Choroid plexus epithelial cell (primary cell): ENCODE measurements at places on chromosomes 11 and 22.

DNA sequence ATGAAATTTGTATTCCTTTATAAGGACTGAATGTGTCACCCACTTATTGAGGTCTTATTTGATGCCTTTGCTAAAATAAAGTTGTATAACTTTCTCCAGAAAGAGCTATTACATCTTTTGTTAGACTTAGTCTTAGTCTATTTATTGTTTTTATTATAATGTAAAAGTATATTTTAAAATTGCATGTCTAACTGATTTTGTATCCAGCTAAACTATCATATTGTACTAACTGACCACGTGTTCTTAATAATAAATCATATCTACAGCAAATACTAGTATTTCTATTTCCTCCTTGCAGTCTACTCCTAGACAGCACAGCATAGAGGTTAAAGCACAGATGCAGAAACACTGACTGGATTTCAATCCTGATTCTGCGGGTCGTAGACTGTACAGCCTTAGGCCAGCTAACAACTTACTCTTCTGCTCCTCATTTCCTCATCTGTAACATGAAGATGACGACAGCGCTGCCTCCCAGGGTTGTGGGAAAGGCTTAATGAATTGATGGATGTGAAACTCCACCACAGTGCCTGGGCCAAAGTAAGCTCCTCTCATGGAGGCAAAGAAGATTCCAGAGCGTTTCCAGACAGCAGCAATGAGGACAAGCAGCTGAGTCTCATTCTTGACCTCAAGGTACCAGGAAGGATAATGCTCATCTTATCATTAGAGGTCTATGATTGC, 13.2 kb downstream of the IFITM10 start:
- no peak for DNase-seq

GRCh38 chr11:12140186-12140793, 29.9 kb downstream of the MICAL2 start:
- DNase-seq: no peak

DNA sequence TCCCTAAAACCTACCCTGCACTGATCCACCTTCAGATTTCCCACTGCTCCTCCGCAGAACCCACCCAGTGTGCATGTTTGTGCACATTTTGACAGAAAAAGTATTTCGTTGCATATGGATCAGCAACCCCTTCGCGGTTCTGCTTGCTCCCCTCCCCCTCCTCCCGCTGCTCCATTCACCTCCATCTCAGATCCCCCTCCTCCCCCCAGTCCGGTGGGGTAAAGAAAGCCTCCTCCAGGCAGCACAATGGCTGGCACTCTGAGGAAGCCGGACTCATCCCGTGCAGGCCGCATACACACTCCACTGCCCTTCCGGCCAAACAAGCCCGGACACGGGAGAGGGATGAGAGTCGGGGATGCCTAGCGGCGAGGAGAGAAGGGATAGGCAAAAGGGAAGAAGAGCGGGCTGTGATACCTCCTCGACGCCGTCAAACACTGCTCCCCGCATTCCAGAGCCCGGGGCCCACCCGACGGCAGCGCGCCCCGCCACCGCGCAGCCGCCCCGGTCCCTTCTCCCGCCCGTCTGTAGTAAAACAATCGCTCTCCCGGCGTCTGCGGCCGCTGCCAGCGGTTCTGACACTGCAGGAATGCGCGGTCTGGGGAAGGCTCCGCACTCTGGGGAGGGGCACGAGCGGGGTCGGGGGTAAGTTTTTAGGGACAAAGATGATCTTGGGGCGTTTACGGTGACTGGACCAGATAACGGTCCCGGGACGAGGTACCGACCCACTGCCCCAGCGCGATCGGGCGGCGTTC, 915 bp downstream of the FEZ1 start:
- peak; percentile 26 for DNase-seq

DNA sequence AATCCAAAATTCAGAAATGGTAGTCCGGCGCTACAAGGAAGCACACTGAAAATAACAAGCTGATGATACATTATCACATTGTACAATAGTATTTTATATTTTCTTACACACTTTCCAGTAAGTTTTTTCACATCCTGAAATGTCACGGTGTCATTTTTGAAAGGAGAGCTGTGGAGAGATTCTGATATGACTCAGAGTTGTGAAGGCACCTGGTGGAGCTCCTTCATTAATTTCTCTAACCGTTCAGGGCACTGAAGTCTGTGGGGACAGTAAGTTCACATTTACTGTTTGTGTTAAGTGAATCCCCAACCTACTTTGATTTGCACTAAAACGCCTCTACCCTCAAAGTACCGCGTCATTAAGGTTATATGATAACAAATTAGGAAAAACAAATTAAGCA, 13.3 kb downstream of the LDHAL6A start:
- DNase-seq: no peak

- no peak for DNase-seq
Observed at GRCh38 chr11:117959438-117960149, 26.6 kb upstream of the IL10RA start.

DNA sequence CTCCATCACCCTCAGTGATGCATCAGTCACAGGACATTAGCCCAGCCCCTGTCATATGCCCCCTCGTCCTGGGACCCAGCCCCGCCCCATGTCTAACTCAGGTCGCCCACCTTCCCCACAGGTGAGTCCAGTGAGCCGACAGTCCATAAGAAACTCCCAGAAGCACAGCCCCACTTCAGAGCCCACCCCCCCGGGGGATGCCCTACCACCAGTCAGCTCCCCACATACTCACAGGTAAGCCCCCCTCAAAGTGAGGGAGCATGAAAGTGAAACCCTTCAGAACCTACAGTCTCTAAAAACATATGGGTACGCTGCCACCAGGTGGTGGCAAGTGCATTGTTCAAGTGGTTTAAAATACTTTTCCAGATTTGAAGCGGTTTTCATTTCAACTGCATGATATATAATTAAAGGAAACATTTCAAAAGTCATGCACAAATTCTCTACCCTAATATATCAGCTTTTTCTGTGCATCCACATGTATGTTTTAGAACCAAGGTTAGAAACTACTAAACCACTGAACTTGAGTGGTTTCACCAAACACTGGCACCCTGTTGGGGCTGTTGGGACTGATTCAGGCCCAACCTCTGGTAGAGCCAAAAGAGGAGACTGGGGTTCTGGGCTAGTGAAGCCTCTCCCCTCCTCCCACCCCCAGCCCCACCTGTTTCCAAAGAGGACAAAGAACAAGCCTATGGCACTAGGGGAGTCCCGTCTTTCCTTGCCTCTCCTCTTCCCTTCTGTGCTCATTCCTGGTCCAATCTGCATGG, 17.3 kb downstream of the EPS8L2 start:
- DNase-seq: peak; percentile 80
